ENCODE measurements at places on chromosomes 12 and 14.
A peak's percentile ranks its signal among the peaks of the same experiment; 100 is the strongest.

DNA sequence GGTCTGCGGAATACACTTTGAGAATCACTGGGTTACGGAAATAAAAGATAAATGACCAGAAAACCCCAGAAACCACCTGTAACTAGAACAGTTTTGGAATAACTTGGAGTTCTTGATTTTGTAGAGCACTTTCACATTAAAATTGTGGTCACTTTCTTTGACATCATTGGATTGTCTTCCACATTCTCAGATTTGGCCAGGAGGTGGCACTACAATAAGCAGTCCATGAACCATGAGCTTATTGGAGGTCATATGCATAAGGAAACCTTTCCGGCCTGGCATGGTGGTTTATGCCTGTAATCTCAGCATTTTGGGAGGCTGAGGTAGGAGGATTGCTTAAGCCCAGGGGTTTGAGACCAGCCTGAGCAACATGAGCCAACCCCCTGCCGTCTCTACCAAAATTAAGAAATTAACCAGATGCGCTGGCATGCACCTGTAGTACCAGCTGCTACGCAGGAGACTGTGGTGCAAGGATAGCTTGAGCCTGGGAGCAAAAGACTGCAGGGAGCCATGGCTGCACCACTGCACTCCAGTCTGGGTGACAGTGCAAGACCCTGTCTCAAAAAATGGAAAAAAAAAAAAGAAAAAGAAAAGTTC is 107.7 kb upstream of the CAND1 start:
- peak; percentile 31 for DNase-seq

GRCh38 chr14:91311284-91311662 is 66.8 kb upstream of the GPR68 start:
- DNase-seq, result peak; percentile 80

DNA sequence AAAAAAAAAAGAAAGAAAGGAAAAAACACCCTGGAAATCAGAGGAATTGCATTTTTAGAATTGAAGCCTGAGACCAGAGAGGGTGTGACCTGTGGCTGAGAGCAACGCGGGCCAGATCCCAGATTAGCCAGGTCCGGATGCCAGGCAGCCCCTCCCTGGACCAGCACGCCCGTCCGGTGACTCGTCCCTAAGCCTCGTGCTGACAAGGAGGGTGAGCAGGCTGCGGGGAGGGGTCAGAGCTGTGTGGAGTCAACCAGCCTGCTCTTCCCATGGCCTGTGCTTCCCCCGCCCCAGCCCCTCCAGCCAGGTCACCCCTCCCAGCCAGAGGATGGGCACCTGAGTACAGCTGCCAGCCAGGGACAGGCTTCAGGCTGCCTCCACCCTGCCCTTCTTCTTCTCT is 4.2 kb upstream of the KLC1 start:
- no peak for DNase-seq

DNA sequence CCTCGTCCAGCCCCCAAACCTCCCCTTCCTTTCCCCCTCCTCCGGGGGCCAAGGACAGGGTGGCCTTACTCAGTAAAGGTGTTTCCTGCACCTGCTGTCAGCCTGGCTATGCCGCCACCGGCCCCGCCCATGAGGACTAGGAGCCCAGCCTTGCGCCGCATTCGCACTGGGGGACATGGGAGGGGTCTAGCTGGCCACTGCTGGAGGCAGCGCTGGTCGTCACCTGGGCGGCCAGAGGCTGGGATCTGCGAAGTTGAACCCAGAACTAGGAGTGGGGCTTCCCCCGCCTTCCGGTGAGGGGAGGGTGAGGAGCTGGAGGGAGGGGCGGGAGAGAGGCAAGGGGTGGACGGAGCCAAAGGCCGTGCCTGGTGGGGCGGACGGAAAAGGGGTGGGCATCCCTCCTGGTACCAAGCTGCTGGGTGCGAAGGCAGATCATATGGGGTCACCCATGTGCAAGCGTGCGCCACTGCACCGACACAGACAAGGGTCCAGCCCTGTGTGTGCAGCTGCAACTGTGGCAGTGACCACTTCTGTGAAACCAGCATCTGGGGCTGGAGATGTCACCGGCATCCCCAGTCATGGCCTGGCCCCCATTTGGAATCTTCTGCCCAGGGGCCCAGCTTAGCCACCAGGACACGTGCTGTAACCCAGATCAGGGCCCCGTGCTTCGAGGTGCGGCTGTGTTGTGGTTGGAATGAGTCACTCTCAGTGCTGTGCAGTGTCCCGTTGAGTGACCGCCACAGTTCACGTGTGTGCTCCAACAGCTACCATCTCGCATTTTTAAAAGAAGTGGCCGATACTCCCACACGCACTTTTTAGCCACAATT is 8.5 kb downstream of the AMN start:
- DNase-seq, result peak; percentile 74

GRCh38 chr12:125376422-125376821 is 311.2 kb downstream of the AACS start:
- DNase-seq, result no peak

- DNase-seq, result no peak
These were observed 380.1 kb downstream of the ALG10 start for GRCh38 chr12:34402228-34402898.

DNA sequence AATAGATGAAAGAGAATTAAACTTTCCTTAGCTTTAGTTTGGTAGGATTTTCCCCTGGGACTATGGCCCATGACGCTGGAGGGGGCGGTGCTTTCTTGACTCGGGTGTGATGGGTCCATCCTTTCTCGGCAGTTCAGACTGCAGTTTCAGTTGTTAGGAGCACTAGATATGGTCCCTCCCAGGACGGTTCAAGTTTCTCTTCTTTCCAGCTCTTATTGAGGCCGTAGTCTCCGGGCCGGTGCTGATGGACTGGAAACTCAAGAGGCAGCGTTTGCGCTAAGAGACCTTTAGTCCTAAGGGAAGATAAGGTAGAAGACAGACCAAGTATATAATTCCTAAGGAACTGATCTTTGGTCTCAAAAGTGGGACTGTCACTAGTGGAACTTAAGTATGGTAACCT is 111.2 kb downstream of the RIN3 start:
- DNase-seq, result no peak

- peak; percentile 25 for DNase-seq
These were observed 1.9 kb downstream of the SLC25A3 start for GRCh38 chr12:98595243-98595988.

- no peak for DNase-seq
These were observed 266.6 kb upstream of the FAR2 start for GRCh38 chr12:28882444-28882843.

- DNase-seq, result no peak
These were observed 119.9 kb downstream of the PHETA1 start for GRCh38 chr12:111249018-111249370.

GRCh38 chr12:122726080-122726558 is 4.5 kb downstream of the HCAR1 start:
- DNase-seq, result peak; percentile 58

DNA sequence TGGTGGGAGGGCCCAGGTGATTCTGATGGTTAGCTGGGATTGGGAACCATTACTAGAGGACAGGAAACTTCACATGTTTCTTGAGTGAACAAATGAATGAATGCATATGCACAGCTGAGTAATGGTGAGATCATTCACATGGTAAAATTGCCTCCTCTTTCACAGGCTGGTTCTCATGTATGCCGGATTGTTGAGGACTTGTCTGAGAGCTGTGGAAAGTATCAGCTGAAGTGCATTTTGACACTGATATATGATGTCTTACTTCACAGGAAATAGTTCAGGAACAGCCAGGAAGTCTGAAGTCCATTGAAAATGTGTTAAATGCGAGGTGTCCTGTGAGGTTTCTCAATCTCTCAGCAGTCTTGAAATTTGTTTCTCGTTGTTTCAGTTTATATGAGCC is 77.6 kb upstream of the DACT1 start:
- peak; percentile 32 for DNase-seq

- peak; percentile 11 for DNase-seq
These were observed 6.7 kb downstream of the TRMT5 start for GRCh38 chr14:60974090-60974651.

- DNase-seq, result no peak
These were observed 201.2 kb downstream of the DAD1 start for GRCh38 chr14:22387776-22388241.

DNA sequence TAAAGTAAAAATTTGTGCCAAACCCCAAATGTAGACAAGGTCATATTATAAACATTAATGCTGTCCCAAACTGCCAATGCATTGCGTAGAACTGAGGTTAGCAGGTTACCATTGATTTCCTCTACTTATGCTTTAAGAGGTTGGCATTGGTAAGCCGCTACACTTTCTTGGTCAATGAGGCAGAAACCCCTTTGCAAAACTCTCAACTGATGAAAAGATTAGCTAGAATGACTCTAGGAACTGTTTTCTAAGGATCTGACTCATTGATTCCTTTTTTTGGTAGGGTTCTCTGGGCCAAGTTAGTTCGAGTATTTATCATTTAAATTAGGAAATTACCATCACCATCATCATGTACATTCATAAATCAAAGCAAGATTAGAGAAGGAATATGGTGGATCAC is 44.6 kb downstream of the HMGA2 start:
- DNase-seq, result no peak

GRCh38 chr12:52582971-52583456 is 9.4 kb upstream of the KRT74 start:
- peak; percentile 27 for DNase-seq

GRCh38 chr12:1507308-1507707 is 87.1 kb downstream of the FBXL14 start:
- DNase-seq, result no peak

DNA sequence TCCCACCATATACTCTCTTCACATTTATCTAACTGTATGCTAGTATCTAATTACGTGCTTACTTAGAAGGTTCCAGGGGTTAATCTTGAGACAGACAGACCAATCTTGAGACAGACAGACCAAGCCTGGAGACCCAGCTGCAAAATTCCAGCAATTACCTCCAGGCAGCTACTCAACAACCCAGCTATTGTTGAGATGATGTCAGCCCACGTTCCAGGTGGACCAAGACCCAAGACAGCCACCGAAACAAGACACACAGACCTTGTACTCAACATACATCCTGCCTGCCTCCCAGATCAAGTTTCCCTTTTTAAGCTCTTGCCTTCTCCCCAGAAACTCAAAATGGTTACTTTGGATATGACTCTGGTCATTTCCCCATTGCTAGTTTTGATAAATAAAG is 64.9 kb upstream of the VASH1 start:
- DNase-seq, result no peak

- no peak for DNase-seq
These were observed 501.8 kb upstream of the TMPO start for GRCh38 chr12:98013560-98013959.

DNA sequence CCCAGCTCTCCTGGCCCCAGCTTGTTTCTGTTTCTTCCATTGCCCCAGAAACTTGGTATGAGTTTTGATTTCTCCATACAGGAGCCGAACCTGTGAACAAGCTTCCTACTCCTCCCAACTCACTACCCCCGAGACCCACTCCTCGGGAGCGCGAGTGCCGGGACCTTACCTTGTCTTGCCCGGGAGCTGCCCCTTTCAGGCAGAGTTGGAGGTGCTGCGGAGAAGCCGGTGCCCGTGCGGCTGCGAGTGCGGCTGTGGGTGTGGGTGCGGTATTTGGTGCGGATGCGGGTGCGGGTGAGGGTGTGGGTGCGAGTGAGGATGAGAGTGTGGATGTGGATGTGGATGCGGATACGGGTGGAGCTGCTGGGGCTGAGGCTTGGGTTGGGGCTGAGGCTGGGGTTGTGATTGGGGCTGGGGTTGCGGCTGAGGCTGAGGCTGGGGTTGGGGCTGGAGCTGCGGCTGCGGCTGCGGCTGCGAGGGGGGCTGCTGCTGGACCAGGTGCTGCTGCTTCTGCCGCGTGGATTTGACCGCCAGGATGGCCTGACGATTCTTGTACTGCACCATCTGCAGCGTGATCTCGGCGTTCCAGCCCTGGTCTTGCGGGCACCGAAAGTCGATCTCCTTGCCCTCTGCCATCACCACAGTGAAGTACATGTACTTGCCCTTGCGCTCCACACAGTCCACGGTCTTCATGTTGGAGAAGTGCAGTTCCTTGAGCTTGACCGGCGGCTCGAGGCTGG is 1.1 kb downstream of the PHLDA1 start:
- peak; percentile 34 for DNase-seq

DNA sequence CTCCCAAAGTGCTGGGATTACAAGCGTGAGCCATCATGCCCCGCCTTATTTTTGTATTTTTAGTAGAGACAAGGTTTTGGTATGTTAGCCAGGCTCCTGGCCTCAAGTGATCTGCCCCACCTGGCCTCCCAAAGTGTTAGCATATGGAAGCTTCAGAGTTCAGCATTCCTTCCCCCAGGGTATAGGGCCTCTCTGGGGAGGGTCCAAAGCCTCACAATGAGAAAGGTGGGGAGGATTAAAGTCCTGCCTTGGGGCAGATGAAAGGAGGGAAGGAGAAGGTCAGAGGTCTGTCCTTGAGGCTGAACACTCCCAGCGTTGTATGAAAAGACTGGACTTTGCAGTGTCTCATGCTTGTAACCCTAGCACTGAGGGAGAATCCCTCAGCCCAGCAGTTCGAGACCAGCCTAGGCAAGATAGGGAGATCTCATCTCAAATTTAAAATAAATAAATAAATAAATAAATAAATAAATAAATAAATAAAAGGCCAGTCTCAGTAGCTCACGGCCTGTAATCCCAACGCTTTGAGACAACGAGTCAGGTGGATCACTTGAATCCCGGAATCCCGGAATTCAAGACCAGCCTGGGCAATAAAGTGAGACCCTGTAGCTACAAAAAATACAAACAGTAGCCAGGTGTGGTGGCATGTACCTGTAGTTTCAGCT is 22.0 kb upstream of the RCOR1 start:
- no peak for DNase-seq

DNA sequence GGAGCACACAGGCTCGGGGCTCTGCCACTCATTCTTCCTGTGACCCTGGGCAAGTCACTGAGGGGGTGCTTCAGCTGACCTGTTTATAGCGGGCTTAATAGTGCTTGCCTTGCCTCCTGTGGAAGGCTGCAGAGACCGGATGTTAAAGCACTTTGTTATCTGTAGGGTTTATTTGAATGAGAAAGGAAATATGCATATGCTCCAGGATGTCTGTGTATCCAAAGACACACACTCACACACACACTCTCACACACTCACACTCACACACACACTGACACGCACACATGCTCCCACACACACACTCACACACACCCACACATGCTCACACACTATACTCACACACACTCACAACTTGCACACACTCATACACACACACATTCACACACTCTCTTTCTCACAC is 56.1 kb upstream of the DDX11 start:
- DNase-seq, result no peak

- no peak for DNase-seq
These were observed 6.5 kb upstream of the ACACB start for GRCh38 chr12:109109746-109110350.

- DNase-seq, result no peak
These were observed 39.4 kb downstream of the CRACR2A start for GRCh38 chr12:3713483-3713882.

GRCh38 chr12:93638954-93639353 is 38.2 kb upstream of the CRADD start:
- DNase-seq, result no peak

DNA sequence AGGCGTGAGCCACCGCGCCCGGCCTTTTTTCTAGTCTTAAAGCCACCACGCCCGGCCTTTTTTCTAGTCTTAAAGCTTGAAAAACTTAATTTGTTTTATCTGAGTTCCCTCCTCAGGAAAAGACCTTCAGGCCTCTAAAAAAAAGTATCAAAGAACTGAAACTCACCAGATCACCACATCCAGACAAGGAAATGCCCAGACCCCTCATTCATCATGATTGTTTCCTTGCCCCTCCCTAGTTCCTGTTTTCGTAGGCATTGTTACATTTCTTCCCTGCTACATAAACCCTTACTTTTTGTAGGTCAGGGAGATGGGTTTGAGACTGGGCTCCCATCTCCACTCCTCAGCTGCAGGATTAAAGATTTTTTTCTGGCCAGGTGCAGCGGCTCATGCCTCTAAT is 21.1 kb upstream of the VWF start:
- peak; percentile 87 for DNase-seq

GRCh38 chr12:41419131-41419893 is 231.2 kb downstream of the PDZRN4 start:
- DNase-seq, result no peak

Data from MV-4-11 (cell line).